ENCODE measurements at places on chromosomes 2 and 18.

- no peak for DNase-seq
Measured at GRCh38 chr2:239932881-239933735, 92.0 kb downstream of the NDUFA10 start.

- DNase-seq: no peak
Measured at GRCh38 chr2:173059971-173060461, 15.6 kb upstream of the MAP3K20 start.

DNA sequence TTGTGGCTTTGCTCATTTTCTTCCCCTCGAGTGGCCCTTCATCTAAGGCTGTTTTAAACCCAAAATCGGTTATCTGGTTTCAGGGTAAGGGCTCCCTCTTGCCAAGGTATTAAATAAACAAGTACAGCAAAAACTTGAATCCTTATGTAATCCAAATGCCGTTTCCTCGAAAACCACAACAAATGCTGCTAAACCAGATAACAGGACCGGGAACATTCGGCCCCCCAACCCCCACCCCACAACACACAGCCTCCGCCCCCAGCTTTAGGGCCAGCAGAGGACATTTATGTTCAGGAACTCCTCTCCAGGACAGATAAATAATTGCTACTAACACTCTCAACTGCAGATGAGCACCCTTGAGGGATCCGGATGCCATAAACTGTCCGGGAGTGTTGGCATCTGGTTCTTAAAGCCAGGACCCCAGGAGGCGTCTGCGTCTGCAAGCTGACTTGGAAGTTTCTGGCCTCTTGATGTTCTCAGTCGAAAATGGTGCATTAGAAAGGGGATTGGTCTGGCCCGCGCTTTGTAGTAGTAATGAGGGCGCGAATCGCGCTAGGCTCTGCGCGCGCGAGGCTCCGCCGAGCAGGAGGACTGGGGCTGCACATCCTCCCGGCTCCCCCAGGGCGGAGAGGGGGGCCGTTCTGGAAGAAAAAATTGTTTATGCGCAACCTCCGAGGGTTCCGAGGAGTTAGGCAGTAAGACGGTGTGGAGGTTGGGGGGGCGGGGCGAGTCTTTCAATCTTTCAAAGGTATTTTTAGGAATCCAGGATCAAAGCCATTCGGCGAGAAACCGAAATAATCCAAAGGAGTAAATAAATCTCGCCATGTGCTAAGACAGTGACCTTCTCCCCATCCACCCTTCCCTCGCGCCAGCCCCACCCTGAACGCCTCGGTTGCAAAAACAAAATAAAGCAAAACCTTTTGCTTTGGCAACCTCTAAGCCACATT is 3.9 kb upstream of the ID2 start:
- DNase-seq: no peak

GRCh38 chr18:41146301-41146700 is 808.7 kb upstream of the PIK3C3 start:
- DNase-seq: no peak

DNA sequence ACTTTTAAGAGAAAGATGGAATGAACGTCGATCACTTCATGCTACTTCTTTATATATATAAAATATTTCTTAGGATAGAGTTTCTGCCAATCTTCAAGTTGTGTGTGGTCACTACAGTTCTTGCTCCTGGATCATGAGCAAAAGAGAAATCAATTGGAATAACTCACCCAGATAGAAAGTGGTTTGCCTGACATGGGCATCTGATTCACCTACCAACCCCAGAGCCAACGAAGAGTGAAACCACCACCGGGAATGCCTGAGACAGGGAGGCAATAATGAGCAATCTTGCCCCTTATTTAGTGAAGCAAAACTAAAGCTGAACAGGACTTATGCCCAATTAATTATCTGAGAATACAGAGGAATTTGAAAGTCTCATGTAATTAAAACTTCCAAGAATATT is 250.2 kb upstream of the REG3G start:
- no peak for DNase-seq

DNA sequence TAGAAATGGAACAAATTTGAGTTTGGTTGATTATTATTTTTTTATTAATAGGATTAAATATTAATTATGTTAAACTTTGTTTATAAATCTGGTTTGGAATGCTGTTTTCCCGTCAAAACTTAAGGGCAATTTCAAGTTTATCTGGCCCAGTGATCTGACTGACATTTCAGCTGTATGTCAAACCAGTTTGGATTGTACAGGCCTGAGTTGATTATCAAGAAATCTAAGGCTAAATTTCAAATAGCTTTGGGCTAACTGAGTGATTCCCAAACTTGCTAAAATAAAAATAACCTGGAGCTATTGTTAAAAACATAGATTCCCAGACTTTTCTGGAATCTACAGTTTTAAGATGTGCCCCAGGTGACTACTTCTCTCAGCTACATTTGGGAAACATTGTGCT is 65.9 kb upstream of the SPOPL start:
- no peak for DNase-seq

GRCh38 chr2:42969231-42970150 is 177.1 kb upstream of the HAAO start:
- DNase-seq: no peak

DNA sequence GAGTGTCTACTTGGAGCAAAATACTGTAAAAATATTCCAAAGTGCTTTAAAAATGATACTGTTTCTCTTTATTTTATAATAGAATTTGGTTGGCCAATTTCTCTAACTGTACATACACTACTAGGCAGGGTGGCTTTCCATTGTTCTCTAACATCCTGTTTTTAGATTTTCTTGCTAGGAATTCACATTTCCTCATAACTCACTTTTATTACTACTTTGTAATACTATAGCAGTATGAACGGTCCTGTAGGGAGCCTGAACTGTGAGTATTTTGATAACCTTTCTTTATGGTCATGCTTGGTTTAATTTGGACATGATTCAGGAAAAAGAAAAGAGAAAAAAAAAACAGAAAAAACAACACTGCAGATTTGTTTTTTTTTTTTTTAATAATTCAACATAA is 37.8 kb downstream of the GCG start:
- no peak for DNase-seq

- DNase-seq: peak; percentile 20
Measured at GRCh38 chr2:46179037-46179621, 118.1 kb upstream of the EPAS1 start.

- no peak for DNase-seq
Measured at GRCh38 chr2:28068527-28068926, 178.0 kb downstream of the BABAM2 start.

DNA sequence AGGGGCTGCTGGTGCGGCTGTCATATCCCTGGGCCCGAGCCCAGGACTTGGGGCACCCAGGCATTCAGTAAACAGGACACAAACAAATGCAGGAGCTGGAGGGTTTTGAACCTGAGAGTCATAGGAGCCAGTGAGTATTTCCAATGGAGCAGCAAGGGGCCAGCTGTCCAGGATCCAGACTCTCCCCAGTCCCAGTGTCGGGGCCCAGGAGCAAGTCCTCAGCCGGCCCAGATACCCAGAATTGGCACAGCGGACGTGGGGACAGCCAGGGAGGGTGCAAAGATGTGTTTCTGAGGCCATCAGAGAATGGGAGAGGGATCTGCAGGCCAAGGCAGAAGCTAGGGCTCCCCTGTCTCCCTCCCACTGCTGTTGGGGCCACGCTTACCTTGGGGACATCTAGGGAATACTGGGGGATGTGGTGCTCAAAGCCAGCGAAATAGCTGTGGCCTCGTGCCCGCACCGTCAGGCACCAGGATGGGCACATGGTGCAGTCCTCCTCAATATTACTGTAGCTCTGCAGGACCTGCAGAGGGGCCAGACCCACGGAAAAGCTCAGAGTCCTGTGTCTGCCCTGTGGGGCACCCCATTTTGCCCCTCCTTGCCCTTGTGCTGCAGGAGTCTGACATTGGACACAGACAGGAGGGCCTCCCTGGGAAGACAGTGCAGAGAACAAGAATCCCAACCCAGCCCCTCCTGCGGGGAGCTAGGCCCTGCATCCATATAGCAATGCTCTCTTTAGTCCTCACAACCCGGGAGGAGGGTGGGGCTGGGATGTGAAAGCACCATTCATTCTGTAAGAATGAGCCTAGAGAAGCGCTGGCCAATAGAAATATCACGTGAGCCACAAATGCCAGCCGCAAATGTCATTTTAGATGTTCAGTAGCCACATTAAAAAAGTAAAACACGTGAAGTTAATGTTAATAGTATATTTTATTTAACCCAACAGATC is 15.4 kb downstream of the CFAP65 start:
- no peak for DNase-seq

- DNase-seq: no peak
Measured at GRCh38 chr2:55489467-55490062, 30.0 kb upstream of the CFAP36 start.

- no peak for DNase-seq
Measured at GRCh38 chr18:26515643-26516487, 32.5 kb downstream of the KCTD1 start.

- DNase-seq: no peak
Measured at GRCh38 chr2:3073704-3074103, 303.9 kb downstream of the EIPR1 start.

- no peak for DNase-seq
Measured at GRCh38 chr2:240856151-240856980, 12.3 kb upstream of the AGXT start.

DNA sequence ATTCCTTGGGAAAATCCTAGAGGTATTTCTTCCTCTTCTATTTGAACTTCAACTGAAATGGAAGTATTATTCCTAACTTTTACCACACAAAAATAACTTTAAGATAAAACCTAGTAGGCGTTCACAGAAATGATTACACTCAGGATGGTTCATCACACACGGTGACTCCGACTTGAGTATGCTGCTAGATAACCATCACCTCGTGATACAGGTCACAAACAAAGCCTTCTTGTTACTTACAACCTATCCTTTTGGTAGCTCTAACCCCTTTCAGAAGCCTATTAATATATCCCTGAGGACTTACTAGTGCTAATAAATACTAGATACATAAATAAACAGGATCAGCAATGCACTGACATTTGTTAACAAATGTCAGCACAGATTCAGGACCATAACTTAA is 101.0 kb upstream of the DNER start:
- DNase-seq: no peak

- peak; percentile 17 for DNase-seq
Measured at GRCh38 chr18:13137670-13138419, 80.7 kb upstream of the LDLRAD4 start.

GRCh38 chr2:42385225-42385624 is 24.2 kb upstream of the COX7A2L start:
- no peak for DNase-seq

GRCh38 chr2:181754105-181754504 is 73.8 kb upstream of the NEUROD1 start:
- DNase-seq: no peak
